ENCODE measurements at places on chromosomes 12 and 14.

DNA sequence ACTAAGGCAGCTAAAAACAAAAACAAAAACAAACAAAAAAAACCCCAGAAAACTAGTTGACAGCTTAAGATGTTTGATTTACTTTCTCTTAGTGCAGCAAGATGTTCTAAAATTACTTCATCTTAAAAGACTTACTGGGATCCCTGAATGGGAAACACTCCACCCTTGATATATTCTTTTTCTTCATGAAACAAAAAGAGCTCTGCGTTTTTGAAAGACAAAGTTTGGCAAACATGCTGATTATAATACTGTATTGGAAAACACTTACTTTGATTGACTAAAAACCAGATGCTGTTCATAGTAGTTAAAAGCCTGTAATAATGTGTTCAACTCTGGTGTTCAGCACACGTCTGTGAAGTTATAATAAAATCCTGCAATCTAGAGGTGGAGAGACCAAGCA lies 136.8 kb downstream of the SRGAP1 start:
- no peak for DNase-seq

GRCh38 chr14:30550335-30550734 lies 8.6 kb upstream of the G2E3 start:
- no peak for DNase-seq

DNA sequence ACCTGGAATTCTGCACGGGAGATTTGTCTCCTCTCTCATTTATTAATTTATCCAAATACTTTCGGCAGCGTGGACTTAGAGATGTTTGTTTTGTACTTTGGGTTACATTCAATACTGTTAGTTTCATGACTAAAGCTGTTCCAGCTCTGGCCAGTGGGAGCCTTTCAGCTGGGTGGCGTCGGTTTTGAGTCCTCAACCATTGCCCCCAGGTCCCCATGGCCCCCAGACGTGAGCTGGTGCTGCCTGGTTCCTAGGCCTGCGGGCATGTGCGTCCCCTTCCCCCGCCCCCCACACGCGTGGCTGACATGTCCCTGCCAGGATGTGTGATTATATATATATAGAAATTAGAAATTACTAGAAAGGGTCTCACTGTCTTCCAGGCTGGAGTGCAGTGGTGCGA lies 48.2 kb downstream of the KIF26A start:
- DNase-seq, result no peak

GRCh38 chr12:2555487-2556082 lies 239.2 kb upstream of the FKBP4 start:
- no peak for DNase-seq

DNA sequence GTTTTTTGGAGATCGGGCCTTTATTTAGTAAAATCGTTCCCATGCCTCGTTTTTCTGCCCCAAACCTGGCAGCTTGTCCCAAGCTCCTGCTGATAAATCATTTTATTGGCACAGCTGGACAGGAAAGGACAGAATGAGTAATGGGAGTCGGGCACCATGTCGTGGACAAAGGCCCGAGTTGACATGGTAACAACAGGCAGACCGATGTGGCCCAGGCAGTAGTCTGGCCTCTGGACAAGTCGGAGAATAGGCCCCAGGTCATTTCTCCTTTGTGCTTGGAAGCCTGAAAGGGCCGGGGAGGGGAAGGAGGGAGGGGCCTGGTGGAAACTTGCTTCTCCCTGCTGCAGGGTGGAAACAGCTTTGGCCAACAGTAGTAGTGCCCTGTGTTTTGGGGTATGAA lies 234.9 kb downstream of the SUDS3 start:
- no peak for DNase-seq

DNA sequence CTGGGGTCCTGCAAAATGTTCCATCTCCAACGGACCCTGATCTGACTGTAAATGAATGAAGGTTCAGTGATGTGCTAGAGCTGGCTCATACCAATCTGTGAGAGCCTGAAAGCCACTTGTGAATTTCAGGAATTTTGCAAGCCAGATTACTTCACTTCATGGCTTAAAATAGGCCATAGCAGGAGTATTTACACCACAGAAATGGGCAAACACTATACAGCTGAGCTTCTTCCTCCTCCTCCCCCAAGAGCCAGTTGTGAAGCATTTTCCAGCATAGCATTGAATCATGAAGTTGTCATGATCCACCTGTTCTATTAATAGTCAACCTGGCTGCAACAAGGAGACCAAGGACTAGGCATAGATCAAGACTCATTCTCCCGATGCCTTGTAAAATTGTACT lies 141.3 kb upstream of the RASSF8 start:
- no peak for DNase-seq

- DNase-seq, result no peak
Observed at GRCh38 chr12:131755305-131756113, 44.6 kb downstream of the SFSWAP start.

DNA sequence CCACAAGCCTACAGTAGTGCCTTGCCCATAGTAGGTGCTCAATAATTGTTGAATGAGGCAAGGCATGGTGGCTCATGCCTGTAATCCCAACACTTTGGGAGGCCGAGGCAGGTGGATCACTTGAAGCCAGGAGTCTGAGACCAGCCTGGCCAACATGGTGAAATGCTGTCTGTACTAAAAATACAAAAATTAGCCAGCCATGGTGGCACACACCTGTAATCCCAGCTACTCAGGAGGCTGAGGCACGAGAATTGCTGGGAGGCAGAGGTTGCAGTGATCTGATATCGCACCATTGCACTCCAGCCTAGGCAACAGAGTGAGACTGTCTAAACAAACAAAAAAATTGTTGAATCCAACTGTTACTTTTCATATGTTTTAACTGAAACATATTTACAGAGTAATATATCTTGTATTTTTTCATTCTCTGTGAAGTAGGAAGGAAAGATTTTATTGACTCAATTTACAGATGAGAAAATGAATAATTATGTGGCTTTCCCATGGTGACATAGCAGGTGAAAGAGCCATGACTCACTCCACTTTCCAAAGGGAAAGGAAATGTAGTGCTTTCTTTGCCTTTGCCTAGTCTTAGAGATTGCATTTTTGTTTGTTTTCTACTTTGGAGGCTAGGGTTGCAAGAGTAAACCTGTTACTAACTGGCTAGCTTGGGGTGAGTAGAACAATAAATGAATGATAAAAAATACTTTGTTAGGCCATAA lies 95.4 kb upstream of the SLC38A4 start:
- DNase-seq, result no peak

Data from NCI-H187 (cell line).